NCI-H1417 treated with DMSO at 0.1 percent for 48 hours (cell line): ENCODE measurements at places on chromosomes 7 and 10.

DNA sequence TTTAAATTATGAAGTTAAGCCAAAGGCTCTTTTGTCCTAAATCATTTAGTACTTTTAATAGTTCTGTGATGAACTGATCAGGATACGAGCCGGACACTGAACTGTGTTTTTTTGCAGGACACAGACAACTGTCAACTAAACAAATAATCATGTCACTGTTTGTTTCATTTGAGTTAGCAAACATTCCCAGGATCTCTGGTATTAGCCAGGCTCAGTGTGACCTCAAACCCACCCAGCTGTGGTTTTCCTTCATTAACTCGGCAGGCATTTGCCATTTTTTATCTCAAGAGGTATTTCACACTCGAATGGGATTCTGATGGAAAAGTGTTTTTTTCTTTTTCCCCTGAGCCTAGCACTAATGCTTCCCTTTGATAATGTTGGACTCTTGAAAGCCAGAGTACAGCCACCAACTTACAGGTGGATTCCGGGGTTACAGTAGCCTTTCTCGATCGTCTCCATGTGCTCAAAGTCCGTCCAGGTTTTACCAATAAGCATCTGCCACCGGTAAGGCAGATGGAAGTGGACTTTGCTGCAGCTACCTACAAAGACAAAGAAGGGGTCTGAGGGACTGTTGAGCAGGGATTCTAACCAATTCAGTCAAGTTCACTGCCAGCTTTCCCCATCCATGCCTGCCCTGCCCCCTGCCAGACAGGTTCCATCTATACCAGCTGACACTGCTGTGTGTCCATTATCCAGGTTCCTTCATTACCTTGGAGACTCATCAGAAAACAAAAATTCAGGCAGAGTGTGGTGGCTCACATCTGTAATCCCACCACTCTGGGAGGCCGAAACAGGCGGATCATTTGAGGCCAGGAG, 33.4 kb downstream of the ZC3HAV1 start:
- DNase-seq: no peak

GRCh38 chr7:134443396-134444070, 15.4 kb downstream of the AKR1B1 start:
- no peak for DNase-seq

GRCh38 chr7:80181411-80181810, 46.8 kb downstream of the GNAI1 start:
- no peak for DNase-seq

DNA sequence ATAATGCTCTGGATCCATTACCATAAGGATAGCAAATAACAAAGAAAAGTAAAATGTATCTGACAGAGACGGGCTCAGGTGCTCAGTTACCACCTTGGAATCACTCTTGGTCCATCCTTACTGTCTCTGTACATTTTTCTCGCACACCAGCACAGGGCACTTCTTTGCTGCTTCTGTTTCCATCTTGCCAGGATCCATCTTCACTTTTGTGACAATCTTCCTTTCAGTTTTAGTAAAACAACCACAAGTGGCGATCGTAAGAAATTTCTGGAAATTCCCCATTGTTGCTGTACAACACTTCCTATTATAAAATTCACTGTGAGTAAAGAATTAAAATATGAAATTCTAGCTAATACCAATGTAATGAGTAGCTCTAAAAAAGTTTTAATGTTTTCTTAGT, 695.5 kb downstream of the GRM8 start:
- DNase-seq: no peak

DNA sequence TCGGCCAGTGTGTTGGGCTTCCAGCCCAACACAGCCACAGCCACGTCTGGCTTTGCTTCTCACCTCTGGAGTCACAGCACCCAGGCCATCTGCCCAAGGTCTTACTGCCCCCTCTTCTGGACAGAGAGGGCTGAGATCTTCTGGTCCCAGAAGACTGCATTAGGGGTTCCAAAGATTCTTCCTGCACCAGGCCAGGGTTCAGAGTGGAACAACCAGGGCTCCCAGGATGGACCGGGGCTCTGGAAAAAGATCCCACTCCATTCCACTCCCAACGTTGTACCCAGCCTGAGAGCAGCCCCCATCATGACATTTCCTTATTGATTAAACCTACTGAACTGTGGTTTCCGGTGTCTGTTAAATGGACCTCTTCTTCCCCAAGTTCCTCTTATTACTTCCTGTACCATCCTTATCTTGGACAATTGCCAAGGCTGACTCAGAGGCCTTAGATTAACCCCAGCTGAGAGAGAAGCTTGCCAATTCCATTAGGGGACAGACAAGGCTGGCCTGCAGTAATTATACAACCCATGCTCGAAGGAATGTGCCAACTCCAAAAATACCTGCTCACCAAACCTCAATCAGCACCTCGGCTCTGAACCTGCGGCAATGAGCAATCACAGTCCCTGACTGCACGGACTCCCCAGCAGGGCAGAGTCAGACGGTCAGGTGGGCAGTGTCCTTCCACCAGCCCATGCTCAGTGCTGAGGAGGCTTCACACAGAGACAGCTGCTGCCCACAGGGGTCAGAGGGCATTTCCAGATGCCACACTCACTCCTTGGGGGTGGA, 47.9 kb upstream of the NPFFR1 start:
- no peak for DNase-seq

DNA sequence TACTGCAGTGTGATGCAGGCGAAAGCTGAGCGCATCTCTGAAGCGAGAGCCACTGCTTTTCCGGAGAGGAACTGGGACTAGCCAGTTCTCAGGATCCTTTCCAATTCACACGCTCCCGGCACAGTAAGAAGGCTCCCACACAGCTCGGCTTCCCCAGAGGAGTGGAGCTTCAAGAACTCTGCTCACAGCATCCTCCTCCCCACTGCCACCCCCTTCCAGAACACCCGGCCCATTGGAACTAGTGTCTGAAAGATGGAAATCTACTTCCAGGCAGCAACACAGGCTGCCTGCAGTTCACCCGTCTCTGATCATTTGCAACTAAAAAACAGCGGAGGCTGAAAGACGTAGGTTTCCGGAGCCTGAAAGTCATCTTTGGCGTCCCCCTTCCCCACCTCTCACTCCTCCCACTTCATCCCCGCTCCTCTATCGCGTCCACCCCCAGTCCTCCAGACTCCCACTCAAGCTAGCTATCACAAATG, at the start of gene DGKB:
TSS of gene DGKB (minus strand) at position 163 of the 479 bp plus-strand sequence.
- DNase-seq: peak; percentile 55

DNA sequence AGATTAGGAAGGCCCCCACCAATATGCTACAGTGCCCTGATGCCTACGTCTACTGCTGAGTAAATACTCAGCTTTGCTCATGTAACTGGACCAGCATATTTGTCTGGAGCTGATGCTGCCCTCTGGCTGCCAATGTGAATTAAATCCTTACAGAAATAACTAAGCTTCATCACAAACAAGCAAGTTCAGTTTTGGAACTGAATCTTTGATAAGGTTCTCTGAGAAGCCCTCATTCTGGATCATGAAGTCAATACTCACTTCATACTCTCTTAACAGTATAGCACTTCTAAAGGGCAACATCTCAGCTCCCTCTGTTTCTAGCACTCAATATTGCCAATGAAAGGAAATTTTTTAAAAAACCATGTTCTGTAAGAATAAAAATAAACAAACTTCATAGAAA, 246.7 kb downstream of the ETV1 start:
- no peak for DNase-seq

- no peak for DNase-seq
These were observed 13.9 kb downstream of the STX1A start for GRCh38 chr7:73705551-73705920.

GRCh38 chr7:100582041-100582579, 3.8 kb downstream of the LRCH4 start:
- DNase-seq: no peak

DNA sequence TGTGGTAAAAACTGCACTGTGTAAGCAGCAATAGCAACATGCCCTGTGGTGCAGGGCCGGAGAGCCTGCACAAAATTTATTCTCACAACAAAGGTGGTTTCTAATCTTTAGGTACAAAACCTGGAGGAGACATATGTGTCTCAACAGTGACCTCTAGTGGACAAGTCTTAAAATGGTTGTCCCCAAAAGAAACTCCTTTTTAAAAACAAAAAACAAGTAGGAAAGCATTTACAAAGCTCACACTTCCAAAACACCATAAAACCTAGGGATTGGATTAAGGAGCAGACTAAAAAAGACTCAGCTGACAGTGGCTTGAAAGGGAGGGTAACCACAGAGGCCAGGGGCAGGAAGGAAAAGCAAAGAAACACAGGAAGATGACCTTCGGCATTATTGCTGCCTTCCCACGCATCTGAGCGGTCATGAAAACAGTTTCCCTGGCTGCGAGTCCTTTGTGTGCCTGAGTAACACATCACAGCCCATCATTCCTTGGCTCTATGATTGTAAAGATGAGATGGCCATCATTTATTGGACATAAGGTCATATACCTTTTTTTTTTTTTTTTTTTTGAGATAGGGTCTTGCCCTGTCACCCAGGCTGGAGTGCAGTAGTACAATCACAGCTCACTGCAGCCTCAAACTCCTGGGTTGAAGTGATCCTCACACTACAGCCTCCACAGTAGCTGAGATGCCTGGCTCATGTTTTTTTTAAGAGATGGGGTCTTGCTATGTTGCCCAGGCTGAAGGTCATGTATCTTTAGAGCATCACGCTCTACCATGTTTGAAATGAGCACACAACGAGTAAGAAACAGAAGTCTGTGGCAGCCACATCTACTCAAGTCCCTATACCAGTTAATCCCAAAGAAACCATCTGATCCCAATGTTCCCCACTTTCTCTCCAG, 39.5 kb downstream of the RSU1 start:
- DNase-seq: no peak

- no peak for DNase-seq
These were observed 362.9 kb upstream of the ZNF32 start for GRCh38 chr10:44011603-44011981.

DNA sequence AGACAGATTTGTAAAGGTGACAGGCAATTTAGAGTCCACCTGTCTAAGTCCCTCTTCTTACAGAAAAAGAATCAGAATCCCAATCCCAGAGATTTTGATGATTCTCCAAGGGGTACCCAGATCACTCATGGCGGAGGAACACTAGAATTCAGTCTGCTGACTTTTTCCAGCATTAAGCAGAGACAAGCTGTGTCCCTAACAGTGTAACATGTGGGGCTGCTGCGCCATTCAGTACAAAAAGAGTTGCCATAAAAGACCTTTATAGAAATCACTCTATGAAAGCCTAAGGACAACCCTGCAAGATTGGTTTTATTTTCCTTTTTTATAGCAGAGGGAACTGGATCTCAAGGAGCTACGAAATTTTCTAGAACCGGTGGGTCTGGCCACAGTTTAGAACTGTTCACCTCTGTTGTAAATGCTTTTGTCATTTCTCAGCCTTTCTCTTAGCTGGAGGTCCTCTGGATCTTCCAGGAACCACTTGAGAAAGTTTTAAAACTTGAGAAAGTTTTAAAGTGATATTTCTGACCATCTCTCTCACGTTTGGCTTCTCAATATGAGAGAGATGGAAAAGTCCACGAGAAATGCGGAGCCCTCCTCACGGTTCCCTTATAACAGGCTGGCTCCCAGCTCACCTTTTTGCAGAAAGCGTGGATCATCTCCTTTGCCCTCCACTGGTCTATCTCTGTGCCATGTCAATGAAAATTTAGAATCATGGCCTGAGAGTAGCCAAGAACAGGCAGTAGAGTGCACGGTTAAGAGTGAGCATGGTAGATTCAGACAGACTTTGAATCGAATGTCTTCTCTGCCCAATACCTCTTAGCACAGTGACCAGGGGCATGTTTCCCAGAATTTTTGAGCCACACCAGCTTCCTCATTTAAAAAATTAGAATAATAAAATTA, 826 bp downstream of the GIMAP7 start:
- no peak for DNase-seq

- no peak for DNase-seq
These were observed 451.6 kb downstream of the TYW1 start for GRCh38 chr7:67448271-67448670.

GRCh38 chr10:131437556-131438475, 126.3 kb upstream of the TCERG1L start:
- DNase-seq: no peak

DNA sequence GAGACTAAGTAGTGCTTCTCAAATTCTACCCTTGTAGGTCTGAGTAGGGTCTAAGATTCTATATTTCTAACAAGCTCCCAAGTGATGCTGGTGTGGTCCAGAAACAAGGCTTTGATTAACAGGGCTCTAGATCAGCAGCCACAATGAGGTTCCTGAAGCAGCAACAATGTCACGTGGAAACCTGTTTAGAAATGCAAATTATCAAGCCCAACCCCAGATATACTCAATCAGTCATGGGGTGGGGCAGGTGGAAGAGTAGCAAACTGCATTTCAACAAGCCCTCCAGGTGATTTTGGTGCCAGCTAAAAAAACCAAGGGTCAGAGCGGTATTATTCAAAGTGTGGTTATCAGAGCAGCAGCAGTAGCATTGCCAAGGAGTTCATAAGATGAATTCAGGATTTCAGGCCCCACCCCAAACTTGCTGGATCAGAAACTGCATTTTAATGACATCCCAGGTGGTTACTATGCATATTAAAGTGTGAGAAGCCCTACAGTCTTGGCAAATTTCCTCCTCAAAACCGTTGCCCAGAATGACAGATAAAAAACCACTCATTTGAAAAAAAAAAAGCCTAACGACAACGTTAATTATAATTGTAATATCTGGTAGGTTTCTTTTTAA, 199.2 kb downstream of the AHR start:
- DNase-seq: no peak

DNA sequence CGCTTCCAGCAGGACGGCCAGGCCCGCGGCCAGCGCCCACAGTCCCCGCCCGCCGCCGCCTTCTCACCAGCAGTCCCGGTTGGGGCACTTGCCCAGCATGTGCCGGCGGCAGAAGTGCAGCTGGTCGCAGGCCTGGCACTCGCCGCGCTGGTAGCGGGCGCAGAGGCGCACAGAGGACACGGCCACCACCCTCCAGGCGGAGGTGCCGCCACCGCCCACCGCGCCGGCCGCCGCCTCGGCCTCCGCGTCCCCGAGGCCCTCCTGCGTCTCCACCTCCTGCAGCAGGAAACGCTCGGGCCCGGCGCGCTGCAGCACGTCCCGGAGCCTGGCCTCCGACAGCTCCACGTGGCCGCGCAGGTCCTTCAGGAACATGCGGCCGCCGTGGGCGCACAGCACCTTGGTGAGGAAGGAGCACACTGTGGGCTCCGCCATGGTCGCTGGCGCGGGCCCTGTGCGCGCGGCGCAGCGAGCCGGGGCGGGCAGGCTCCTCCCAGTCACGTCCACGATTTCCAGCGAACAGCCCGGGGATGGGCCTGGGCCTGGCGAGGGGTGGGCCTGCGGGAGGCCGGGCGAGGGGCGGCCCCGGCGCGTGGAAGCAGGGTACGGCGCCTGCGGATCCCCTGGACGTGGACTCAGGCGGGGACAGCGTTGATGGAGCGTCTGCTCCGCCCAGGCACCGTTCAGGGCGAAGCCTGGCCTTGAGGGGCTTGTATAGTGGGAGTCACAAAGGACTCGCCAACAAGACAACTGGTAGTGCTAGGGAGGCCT, at the start of gene ZC3HAV1L:
TSS of gene ZC3HAV1L (minus strand) at position 457 of the 768 bp plus-strand sequence. CDS start at position 432, 25 bp downstream.
- peak; percentile 27 for DNase-seq
